AG04449 (cell line): ENCODE measurements at places on chromosomes 12 and 14.

DNA sequence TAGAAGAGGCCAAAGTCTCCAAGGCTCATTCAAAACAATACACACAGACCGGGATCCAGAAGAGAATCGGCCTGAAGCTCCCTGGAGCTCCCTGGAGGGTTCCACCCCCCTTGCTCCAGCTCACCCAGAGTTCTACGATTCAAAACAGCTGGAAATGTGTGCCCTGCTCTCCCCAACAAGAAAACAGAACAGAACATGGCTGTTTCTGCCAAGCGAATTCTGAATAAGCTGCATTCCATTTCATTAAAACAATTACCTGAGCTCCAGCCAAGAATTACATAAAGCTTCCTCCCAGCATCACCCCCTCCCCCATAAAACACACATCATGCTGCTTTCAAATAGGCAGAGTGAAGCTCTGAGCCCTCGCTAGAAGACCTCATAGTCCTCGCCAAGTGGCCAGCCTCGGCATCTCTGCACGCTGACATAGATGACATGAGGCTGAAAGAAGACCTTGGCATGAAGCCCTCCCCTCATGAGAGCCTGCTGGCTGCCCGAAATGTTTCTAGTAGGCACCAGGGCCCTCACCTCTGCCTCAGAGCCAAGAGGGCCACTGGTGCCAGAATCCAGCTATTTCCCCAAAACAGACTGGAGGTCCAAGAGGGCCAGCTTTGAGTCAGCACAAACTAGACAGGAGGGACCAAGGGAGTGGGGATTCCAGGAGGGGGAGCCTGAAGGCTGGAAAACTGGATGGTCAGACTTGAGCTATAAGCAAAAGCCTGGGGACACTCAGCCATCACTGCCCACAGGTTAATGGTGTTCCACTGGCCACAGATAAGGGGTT, 8.3 kb downstream of the PXN start:
- peak; percentile 65 for DNase-seq

GRCh38 chr12:130634866-130635265, 81.2 kb downstream of the RIMBP2 start:
- no peak for DNase-seq

DNA sequence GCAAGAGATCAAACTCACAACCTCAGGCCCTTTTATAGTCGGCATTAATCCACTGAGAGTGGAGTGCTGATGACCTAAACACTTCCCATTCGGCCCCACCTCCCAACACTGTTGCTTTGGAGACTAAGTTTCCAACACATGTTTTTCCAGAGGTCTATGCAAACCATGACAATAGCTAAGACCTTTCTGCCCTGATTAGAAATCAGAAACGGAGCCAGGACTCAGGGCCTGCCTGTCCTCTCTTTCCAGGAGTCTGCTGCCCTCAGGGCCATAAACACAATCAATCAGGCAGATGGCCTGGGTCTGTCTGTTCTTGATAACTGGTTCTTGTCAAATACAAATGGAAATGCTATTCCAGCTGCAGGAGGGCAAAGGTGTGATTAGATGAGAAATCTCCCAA, 97.2 kb upstream of the PSMC1 start:
- DNase-seq: no peak

GRCh38 chr12:21372602-21373001, at the start of gene IAPP:
IAPP (plus strand) TSS chr12:21372902; CDS start chr12:21373352, 450 bp downstream.
- no peak for DNase-seq

DNA sequence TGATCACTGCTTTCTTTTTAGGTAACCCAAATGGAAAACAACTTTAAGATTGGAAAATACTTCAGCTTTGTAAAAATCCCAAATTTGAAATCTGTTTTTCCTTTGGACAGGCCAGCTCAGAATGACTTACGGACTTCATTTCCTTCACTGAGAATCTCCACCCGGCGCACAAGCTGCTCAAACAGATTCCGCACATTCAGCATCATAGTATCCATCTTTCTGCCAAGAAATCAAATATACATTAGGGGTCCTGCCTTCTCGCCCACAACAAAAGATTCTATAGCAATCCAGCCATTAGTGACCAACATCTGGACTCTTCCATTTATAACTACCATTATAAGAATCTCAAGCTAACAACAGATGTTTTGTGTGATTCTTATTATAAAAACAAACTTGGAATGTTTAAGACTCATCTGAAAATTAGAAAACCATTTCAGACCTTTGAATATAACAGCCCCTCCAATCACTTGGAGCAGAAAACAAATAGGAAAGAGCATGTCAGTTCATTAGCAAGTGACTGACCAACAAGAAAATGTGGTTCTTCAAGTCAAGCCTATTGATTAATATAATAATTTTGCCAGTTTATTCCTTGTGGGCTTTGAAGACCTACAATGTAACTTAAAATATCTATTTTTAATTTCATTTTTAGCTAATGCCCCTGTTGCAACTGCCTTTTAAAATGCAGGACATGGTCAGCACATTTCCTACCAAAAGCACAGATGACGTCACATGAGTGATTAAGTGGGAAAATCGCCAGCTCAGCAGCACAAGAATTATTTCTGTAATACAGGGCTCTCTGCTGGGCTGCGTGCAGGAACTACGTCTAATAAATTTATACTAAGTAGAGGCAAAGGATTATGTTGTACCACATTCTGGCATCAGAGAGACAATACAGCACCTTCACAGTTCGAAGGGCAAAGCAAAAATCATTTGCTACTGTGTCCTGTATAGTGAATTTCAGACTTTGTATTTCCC, 8.5 kb downstream of the RACGAP1 start:
- DNase-seq: no peak
